ENCODE measurements at places on chromosomes 12 and 14. TPM values are rescaled to one million over a fixed set of nuclear protein-coding genes. Genes with fewer than 3 reads are reported as not detected.

Gene OR4E2
- not detected for total RNA-seq

Gene NRL
- total RNA-seq = 0.56 TPM

Gene INSM2
- not detected for total RNA-seq

Gene CAPZA3
- total RNA-seq = not detected

Gene EML5
- under 0.01 TPM for total RNA-seq
